ENCODE measurements at places on chromosomes 11 and 22.

DNA sequence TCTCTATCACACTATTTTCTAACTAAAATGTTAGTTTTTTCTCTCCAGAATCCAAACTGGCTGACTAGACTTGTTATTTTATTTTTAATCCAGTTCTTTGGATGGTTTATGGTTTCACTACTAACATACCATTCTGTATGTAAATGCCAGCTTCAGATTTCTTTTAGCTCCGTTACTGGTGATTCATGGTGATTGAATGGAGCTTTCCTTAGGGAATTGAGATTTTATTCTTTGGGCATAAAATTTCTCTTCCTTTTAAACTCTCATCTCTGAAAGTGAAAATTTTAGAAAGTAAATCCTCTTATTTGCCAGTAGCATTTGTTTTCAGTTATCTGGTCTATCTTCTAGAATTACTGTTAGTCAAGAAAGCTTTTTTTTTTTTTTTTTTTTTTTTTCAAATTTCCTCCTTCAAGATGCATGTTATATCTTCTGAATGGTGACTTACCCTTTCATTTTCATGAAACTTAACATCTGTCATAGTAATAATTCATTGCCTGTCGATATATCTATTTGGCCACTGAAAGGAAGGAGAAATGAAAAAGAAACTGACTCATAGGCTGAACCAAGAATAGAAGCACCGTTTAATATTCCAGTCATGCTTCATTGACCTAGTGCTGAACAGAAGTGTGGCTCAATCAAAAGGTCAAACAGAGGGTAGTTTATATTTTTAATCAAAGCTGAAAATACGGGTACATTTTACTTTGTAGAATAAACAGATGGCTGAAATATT is 6.4 kb downstream of the ENDOD1 start:
- no peak for DNase-seq

- no peak for DNase-seq
Measured at GRCh38 chr22:45880716-45881523, 96.0 kb downstream of the WNT7B start.

DNA sequence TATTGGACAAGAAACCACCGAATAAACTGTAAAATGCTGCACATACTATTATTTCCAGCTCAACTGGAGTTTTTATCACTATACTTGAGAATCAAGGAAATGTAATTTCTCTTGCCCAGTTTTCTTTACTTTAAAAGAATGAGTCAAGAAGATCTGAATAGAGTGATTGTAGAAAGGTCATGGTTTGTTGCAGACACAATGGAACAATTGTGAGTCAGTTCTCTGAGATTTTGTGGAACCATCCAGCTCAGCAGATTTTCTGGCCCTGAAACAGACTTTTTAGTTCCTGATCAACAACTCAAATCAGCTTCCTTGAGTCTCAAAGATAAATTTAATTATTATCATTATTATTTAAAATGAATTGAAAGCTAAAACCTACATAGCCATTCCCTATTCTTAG is 1.3 kb downstream of the TCN1 start:
- DNase-seq: no peak

DNA sequence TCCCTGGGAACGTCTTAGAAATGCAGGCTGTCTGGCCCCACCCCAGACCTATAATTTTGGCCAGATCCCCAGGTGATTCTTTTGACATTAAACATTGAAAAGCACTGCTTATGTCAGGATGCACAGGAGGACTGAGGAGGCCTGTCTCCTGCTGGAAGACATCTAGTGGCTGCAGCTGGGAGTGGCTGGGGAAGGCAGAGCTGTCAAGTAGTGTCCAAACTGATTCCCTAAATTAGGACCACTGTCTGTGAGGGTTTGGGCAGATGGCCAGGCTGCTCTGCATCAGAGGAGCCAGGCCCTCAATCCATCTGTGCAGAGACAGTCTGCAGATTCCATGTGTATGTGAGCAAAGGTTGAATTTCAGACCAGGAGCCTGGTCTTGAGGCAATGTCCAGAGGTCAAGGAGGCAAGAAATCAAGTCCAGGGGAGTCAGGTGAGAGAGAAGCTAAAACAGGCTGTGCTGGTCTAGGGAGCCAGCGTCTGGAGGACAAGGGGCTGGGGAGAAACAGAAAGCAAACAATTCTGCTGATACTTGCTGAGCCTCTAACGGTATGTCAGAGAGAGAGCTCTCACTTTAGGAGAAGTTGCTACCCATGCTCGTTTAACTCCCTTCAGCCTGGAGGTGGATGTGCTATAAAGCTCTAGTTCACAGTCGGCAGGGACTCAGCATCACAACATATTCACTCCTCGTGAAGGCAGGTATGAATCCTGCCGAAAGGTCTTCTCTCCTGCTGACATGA is 15.3 kb upstream of the SYTL2 start:
- DNase-seq: no peak

GRCh38 chr11:134230339-134230738 is 5.9 kb downstream of the VPS26B start:
- no peak for DNase-seq

DNA sequence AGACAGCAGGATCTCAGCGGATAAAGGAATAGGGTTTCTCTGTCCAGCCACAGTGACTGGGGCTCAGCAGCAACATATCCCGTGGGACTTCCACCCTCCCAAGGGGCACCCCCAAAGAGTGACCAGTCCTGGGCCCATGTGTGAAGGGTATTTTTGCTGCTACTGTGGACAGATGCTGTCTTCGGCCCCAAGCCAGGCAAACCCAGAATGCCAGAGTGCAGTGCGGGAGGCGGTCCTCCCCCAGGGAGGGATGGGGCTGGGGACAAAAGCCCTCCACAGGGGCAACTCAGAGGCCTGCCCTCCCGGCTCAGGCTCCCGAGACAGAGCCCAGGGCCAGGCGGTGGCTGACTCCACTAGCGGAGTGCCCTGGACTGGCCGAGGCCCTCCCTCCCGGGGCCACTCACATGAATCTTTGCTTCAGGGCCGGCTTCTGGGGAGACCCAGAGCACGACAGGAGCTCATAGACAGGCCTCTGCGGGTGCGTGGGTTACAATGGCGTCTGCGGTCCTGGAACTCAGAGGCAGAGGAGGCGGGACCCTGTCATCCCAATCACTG is 34.7 kb upstream of the WNT7B start:
- no peak for DNase-seq

GRCh38 chr11:73894725-73895335 is 18.0 kb downstream of the PAAF1 start:
- DNase-seq: no peak

DNA sequence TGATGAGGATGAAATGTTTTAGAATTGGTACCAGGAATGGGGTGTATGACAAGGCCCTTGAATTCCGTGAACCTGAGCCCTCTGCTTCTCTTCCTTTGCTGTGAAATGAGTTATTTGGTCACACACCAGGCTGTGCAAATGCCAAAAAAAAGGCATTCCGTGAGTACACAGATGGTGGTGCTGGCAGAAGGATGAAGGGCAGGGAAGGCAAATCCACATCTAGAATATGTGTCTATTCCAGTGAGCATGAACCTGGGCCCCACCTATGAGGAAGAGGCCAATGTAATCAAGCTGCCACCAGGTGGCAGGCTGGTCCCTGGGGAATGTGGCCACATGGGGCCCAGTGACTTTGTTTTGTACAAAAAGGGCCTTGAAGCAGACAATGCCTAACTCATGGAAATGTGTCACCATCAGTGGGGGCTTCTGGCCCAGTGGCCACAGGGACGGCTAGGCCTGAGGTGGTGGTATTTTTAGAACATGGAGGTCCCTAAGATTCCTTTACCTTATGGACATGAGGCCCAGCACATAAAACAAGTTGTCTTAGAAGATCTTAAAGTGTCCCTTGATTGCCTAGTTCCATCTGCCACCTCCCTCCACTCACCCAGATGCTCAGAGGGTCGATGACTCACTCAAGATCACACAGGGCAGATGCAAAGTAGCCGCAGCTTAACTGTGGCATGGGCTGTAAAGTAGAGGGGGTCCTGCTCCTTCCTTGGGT is 3.9 kb upstream of the RNF215 start:
- DNase-seq: peak; percentile 71

DNA sequence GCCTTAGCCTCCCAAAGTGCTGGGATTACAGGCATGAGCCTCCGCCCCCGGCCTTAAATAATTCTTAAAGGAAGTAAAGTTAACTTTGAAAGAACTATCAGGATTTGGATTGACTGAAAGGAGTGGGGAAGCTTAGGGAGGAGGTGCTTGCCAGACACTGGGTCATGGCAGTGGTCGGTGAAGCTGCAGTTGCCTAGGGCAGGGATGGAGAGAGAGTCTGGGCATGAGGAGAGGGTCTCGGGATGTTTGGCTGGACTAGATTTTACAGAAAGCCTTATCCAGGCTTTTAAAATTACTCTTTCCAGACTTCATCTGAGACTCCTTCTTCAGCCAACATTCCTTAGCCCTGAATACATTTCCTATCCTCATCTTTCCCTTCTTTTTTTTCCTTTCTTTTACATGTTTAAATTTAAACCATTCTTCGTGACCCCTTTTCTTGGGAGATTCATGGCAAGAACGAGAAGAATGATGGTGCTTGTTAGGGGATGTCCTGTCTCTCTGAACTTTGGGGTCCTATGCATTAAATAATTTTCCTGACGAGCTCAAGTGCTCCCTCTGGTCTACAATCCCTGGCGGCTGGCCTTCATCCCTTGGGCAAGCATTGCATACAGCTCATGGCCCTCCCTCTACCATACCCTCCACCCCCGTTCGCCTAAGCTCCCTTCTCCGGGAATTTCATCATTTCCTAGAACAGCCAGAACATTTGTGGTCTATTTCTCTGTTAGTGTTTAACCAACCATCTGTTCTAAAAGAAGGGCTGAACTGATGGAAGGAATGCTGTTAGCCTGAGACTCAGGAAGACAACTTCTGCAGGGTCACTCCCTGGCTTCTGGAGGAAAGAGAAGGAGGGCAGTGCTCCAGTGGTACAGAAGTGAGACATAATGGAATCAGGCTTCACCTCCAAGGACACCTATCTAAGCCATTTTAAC is at the start of gene NNMT:
Gene NNMT, plus strand, starts transcription at position 724 of the 929 bp plus-strand sequence. Its CDS starts 158 bp downstream, at position 882.
- no peak for DNase-seq

- DNase-seq: no peak
Measured at GRCh38 chr11:28337701-28338100, 229.5 kb downstream of the METTL15 start.

- no peak for DNase-seq
Measured at GRCh38 chr22:45649809-45650208, 21.8 kb upstream of the ATXN10 start.

- DNase-seq: no peak
Measured at GRCh38 chr11:134537941-134538340, 125.9 kb upstream of the B3GAT1 start.

GRCh38 chr22:37569009-37569920 is 9.0 kb downstream of the CDC42EP1 start:
- no peak for DNase-seq

GRCh38 chr11:103789952-103790351 is 246.5 kb upstream of the DDI1 start:
- DNase-seq: no peak

- DNase-seq: no peak
Measured at GRCh38 chr11:47007579-47007978, 71.0 kb downstream of the CSTPP1 start.

- DNase-seq: no peak
Measured at GRCh38 chr22:46422896-46423295, 87.4 kb downstream of the TRMU start.

- no peak for DNase-seq
Measured at GRCh38 chr11:12841946-12842630, 167.0 kb upstream of the RASSF10 start.

DNA sequence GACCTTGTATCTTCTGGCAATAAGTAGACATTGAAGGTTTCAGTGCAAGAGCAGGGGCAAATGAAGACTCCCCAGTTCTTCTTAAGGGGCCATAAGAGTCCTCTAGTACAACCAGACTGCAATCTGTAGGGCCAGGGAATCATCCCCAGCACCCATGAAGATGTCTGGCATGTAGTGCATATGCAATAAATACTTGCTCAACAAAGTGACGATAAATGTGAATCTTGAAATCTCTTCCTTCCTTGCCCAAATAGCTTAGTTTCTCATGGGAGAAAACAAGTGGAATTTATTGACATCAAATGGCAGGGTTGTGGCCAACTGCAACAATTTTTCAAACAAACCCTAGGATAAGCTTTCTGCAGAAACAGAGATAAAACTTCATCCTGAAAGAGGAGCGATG is 107.6 kb downstream of the ABTB2 start:
- no peak for DNase-seq

GRCh38 chr11:95478003-95478402 is 247.0 kb upstream of the SESN3 start:
- DNase-seq: no peak

DNA sequence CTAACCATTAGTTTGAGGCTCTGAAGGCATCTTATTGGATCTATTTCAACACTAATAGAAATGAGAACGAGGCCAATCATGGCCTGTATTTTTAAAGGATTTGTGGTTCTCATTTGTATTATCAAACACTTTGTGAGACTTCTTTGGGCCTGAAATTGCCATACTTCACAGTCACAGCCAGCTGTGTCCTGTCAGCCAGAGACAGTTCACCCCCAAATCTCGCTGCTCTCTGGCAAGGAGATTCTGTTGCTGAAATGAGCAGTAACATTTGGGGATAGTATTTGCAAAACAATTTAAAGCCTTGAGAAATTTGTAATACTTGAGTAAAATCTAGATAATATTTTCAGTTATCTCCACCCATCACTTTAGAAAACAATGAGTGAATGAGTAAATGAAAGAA is 26.9 kb upstream of the TENM4 start:
- DNase-seq: no peak

Measured in stimulated activated CD4-positive, alpha-beta T cell treated with anti-CD3 and anti-CD28 coated beads, Interleukin-15, amount 100 ng/mL, for 1 hour (primary cell).